ENCODE measurements at places on chromosomes 2 and 18.
A peak's percentile ranks its signal among the peaks of the same experiment; 100 is the strongest.

GRCh38 chr2:34570266-34570872 is 971.3 kb upstream of the FAM98A start:
- peak; percentile 69 for DNase-seq

- DNase-seq = peak; percentile 53
Measured at GRCh38 chr18:55286257-55286825, 301.7 kb downstream of the TCF4 start.

DNA sequence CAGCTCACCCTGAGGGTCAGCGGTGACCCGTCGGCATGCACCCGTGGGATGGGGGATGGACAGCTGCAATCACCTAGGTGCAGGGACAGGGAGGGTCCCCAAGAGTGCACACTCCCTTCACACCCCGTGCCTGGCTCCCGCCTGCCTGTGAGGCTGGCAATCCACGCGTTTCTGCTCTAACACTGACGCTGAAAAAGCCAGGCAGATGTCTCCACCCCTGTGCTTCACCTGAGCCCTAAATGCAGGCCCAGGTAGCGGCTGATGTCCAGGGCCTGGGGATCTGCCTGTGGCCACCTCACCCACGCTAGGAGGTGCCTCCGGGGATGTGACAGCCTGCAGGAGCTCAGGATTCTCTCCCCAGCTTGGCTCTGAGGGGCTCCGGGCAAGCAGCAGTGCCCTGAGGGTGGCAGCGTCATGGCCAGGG is 212.0 kb upstream of the SALL3 start:
- no peak for DNase-seq

GRCh38 chr18:48475635-48476549 is 62.9 kb upstream of the CTIF start:
- peak; percentile 69 for DNase-seq

DNA sequence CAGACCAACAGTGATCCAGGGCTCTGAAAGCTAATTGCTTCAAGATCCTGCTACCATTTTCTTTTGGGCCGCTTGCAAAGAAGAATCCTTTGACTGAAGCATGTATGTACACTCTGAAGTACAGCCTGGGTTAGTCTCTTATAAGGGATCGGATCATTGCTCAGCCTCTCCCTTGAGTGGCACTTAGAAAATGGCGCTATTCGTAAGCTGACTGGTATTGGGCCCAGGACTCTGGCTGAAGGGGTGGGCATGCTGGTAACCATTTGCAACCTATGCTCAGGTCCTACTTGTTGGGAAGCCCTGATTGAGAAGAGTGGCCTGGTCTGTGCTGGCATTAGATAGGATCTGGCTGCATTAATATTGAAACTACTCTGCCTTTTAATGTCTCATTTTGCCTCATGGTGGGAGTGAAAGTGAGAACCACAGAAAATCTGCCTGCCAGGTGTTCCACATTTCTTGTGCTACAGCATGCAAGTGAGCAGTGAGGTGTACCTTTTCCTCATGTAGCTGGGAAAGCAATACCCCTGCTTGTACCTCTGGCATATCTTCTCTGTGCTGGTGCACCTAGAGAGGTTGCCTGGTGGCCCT is 661 bp upstream of the MGAT5 start:
- no peak for DNase-seq

- no peak for DNase-seq
Measured at GRCh38 chr18:5294113-5294456, 1.4 kb downstream of the ZBTB14 start.

- no peak for DNase-seq
Measured at GRCh38 chr18:22102953-22103646, 66.3 kb upstream of the GATA6 start.

GRCh38 chr2:129929321-129930290 is 49.9 kb upstream of the RAB6C start:
- DNase-seq = no peak

DNA sequence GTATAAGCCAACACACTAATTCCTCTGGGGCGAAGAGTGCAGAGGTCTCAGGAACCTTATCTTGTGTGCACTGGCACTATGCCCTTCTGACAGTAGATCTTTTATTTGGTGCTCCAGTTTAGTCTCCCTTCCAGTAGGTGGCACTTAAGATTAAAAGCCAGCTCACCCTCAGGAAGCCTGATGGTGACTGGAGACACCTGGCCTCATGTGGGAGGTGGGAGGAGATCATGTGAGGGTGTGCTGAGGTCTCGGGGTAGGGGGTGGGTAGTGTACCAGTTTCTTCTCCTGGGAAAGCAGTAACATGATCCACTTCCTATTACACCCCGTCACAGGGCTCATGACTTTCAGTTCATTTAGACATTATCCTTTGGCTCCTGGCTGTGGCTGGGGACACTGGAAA is 654.9 kb downstream of the ADCYAP1 start:
- no peak for DNase-seq

- no peak for DNase-seq
Measured at GRCh38 chr18:9741406-9741792, 33.3 kb downstream of the RAB31 start.

GRCh38 chr2:128374711-128375413 is 56.2 kb upstream of the HS6ST1 start:
- DNase-seq = no peak

DNA sequence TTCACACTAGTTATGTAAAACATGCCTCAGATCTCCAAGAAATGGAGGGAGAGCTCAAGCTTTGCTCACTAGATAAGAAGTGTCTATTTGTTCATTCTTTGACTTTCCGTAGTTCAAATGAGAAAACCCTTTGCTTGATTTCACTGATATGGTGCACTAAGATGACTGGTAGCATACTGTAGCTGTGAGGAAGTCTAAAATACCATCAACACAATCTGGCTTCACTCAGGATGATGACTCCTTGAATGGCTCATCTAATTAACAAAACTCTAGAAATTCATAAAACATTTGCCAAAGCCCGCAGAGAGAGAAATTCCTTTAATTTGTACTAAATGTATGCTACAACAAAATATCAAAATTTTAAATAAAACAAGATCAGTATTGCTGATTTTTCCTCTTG is 152.8 kb upstream of the STK17B start:
- DNase-seq = no peak

DNA sequence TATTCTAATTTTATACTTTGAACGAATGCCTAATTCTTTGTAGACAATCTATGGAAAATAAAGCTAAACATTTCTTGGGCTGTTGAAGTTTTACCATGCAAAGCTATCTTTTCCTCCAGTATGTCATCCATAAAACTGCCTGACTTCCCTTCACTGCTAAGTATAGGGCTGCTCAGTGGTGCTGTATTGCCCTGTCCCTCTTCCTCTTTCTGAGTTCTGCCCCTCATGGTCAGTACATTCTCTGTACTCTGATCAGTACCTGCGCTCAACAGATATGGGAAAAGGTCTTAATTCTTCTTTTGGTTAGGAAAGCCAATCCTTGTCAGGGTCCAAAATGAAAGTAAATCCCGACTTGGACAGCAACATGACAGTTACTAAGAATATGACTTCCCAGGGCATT is 321.9 kb downstream of the RAD51AP2 start:
- no peak for DNase-seq

GRCh38 chr2:221449406-221449805 is 122.7 kb downstream of the EPHA4 start:
- no peak for DNase-seq

DNA sequence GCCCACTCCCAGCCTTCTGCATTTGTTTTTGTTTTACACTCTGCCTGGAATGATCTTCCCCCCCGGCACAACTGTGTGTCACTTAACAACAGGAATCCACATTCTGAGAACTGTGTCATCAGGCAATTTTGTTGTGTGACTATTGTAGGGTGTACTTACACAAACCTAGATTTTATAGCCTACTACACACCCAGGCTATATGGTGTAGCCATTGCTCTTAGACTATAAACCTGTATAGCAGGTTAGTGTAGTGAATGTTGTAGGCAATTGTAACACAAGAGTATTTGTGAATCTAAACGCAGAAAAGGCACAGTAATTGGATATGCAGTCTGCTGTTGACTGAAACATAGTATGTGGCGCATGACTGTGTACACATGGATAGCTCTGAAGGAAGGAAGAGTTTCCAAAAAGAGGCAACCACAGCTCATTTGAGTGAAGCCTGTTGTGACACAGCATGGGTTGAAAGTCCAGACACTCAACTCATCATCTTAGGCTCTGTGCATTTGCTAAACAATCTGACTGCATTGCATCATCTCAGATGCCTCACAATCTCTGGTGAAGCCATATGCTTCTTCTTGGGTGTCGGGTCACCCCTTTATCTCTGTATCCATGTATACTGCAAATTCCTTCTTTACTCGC is 506.6 kb upstream of the SPHKAP start:
- peak; percentile 34 for DNase-seq

All from bronchial epithelial cell (primary cell).